Umbilical cord (tissue), 2 donors: ENCODE measurements at places on chromosomes 6 and 20.

- DNase-seq = no peak
Observed at GRCh38 chr6:87628881-87629280, 38.9 kb downstream of the ORC3 start.

GRCh38 chr20:5191829-5192569 is 65.2 kb downstream of the CDS2 start:
- peak; percentile 83 for DNase-seq

DNA sequence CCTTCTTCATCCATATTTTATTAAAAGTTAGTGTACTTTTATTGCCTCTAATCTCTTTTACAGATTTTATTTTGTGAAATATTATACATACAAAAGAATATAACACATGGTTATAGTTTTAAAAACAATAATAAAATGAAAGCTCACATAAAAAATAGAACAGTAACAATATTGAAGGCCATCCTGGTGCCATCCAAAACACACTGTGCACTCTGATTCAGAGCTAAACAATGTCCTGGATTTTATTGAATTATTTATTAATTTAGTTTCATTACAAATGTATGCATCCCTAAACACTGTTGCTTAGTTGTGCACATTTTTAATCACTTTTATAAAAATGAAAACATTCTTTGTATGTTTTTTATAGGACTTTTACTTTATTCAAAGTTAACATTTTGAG is 32.9 kb downstream of the RNF217 start:
- DNase-seq = no peak

GRCh38 chr6:130766239-130767144 is 60.7 kb upstream of the SMLR1 start:
- no peak for DNase-seq

GRCh38 chr6:123150076-123150475 is 154.0 kb downstream of the CLVS2 start:
- no peak for DNase-seq

DNA sequence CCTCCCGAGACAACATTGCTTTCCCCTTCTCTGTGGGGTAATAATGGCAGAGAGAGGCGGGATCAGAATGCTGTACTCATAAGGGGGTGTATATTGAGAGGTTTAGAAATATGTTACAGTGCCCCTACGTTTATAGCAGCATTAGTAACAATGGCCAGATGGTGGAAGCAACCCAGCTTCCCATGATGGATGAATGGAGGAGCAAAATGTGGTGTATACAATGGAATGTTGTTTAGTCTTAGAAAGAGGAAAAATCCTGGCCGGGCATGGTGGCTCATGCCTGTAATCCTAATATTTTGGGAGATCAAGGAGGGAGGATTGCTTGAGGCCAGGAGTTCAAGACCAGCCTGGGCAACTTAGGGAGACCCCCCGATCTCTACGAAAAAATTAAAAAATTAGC is 12.9 kb downstream of the BANF2 start:
- no peak for DNase-seq

GRCh38 chr6:64680446-64680845 is 1026.6 kb downstream of the EYS start:
- no peak for DNase-seq

- no peak for DNase-seq
Observed at GRCh38 chr6:43127180-43127579, 43.9 kb upstream of the SRF start.

GRCh38 chr6:21240709-21241108 is 352.8 kb upstream of the SOX4 start:
- no peak for DNase-seq

- DNase-seq = no peak
Observed at GRCh38 chr6:20839630-20840029, 305.4 kb downstream of the CDKAL1 start.

DNA sequence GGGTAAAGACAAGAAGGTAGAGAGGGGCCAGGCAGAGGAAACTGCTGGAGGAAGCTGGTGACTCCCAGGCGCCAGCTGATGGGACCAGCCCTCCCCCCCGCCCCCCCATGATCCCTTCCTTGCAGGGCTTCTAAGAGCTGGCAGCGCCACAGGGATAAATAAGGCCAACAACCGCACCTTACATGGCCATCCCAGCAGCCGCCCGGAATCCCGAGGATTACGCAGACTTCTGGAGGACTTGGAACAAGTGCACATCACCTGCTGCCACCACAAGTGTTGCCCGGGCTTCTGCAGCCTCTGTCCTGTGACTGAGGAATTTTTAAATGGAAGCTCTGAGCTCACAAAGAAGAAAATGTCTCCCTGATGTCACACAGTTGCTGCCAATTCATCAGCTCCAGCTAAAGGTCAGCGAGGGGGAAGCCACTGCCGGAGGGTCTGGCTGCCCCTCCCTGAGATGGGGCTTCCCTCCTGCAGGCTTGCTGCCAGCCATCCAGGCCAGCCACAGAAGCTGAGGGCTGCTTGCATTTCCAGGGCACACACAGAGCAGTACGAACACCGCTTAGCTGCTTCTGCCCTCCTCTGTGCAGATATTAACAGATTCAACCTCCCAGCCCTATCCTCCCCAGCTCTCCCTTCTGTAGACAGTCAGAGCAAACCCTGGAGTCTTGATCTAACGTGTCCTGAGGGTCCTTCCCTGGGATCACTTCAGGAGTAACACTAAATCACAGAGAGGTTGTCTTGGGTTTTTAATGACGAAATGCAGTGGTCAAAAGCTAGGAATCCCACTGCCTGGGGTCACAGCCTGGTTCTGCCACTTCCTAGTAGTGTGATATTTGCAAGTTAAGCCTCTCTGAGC is 38.6 kb upstream of the PIM1 start:
- DNase-seq = peak; percentile 48

- DNase-seq = peak; percentile 89
Observed at GRCh38 chr6:64084185-64084663, 448.6 kb downstream of the PHF3 start.

DNA sequence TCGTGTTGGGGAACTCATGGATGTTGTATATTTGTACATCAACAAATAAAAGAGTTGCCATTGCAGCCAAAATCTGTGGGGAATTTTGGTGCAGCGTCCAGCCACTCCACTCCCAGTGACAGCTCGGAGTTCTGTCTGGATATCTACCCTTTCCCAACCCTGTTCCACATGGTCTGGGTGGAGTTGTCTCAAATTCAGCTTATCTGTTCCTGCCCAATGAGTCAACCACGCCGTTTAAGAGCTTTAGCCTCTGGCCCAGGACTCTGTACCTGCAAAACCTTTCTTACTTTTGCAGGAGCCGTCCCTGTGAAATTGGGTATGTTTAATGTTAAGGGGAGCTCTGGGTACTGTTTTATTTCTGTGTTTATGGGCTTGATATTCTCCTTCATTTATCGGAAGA is 33.9 kb upstream of the OVOL2 start:
- DNase-seq = no peak

GRCh38 chr6:120496661-120497060 is 837.6 kb downstream of the TBC1D32 start:
- DNase-seq = no peak

- no peak for DNase-seq
Observed at GRCh38 chr20:57107208-57107607, 159.2 kb downstream of the BMP7 start.
